Jurkat, Clone E6-1 (cell line): ENCODE measurements at places on chromosomes 1 and 21.

DNA sequence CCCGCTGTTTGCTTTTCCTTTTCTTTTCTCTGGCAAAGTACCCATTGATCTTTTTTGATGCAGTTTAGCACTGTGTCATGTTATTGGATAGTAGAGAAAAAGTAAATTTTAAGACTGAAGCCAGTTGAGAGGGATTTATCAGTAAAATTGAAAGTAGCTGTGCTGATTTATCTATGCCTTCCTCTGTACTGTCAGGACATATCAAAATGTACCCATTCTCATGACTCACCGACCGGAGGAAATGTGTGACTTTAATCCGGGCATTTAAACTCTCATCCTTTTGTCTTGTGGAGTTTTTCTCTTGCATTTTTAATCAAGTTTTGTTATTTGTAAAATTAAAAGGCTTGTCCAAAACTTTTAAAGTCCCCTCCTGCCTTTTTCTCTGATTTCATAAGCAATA is 276.6 kb upstream of the FMN2 start:
- no peak for DNase-seq

- peak; percentile 87 for DNase-seq
Observed at GRCh38 chr1:179365342-179366092, at the start of gene AXDND1. TSS of gene AXDND1 (plus strand) at chr1:179365971. CDS start at chr1:179366510, 539 bp downstream.

GRCh38 chr1:24969596-24970398 is 39.7 kb upstream of the RUNX3 start:
- no peak for DNase-seq

DNA sequence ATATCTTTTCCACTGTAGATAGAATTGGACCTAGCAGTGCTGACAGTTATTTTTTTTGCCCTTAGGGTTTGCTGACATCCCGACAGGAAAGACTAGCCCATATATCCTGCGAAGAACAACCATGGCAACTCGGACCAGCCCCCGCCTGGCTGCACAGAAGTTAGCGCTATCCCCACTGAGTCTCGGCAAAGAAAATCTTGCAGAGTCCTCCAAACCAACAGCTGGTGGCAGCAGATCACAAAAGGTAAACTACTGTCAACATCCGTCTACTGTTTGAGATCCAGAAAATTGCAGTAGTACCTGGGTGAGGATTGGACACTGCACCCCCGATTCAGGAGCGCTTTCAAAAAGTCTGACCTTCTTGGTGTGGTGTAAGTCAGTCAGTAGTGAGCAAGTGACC is 55.8 kb downstream of the CENPF start:
- no peak for DNase-seq

DNA sequence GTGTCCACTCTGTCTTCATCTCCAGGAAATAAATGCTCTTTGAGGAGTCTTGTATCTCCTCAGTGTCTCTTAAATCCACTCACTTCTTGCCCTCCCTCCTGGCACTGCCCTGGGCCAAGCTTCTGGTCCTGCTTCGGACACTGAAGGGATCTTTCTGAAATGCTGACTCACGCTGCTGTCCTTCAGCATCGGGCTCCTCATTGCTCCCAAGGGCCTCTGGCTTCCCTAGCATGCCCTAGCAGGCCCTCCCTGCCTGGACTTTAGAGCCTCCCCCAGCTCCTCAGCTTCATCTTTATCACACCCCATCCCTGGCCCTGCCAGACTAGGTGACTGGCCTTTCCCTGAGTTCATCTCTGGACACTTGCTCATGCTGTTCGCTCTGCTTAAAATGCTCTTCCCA is 96.6 kb downstream of the FOXD2 start:
- DNase-seq: no peak

DNA sequence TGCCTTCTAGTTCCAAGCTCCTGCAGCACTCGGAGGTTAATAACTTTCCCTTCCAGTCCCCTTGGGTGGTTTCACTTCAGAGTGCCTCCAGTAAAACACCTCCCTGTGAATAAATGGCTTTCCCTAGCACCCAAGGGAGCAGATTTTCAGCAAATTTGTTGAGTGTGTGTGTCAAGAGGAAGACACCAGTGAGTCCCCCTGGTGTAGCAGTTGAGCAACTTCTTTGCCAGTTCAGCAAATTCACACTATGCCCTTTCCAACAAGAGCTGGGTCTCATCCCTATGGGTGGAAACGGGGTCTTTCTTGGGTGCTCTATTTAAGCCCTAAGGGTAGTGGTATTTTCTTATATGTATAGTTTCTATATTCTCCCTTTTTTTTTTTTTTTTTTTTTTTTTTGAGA is 806 bp upstream of the AADACL4 start:
- DNase-seq: no peak

GRCh38 chr1:168470901-168471431 is 72.8 kb downstream of the XCL2 start:
- DNase-seq: no peak

- DNase-seq: no peak
Observed at GRCh38 chr1:52360595-52360968, 5.4 kb downstream of the CC2D1B start.

DNA sequence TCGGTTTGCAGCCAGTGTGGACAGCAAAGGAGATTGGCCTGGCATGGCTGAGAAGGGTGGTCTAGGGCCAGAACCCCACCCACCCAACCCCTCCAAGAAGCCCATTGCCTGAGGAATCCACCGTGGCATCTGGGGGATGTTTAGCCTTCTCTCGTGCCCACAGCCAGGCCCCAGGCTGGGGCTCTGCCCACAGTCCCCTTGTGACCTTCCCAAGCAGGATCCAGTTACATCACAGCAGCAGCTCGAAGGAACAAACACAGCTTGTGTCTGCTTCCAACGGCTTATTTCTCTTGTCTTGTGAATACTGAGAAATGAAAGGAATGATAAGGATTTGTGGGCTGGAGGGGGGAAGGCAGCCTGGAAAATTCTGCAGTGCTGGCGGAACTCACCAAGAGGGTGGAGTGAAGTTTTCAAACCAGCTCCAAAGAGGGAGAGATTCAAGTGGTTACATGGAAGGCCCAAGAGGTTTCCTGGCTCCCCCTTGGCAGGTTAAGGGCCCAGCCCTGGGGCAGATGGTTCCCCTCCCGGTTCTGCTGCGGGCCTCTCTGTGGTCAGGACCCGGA is 61.6 kb downstream of the DHRS3 start:
- DNase-seq: no peak

DNA sequence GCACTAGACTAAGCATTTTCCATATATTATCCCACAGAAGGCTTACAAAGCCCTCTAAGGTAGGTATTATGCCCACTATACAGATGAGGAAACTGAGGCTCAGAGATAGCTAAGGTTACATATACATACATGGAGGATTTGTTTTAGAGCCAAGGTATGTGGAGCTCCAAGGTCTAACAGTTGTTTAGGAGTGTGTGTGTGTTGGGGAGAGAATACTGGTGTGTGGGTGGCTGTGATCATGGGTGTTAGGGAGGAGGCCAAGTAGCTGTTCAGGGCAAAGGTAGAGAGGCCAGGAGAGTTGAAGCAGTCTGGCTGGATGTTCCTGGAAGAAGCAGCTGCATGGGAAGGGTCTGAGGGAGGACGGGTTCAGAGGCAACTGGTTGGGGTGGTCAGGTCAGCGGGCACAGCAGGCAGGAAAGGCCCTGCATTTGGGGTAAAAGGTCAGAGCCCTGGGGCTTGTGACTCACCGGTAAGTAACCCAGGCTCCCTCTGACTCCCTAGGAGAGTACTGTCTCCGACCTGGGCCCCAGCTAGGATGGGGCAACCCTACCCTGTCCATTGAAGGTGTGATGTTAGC is 5.1 kb upstream of the LDLRAP1 start:
- no peak for DNase-seq

DNA sequence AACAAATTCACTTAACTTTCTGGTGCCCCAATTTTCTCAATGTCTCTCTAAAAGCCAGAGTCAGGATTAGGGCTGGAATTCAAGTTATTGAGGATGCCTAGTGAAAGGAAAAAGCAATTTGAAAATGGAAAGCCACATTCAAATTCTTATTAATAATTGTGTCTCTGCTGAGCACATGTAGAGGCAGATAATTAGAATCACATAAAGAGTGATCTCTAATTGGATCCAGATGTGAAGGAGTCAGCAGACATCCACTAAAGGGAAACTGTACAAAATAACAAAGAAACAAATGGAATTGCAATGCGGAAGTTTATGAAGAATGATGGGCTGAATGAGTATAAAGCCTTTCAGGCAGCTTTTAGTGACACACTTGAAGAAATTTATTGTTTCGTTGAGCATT is 482.6 kb downstream of the TTLL7 start:
- DNase-seq: no peak

DNA sequence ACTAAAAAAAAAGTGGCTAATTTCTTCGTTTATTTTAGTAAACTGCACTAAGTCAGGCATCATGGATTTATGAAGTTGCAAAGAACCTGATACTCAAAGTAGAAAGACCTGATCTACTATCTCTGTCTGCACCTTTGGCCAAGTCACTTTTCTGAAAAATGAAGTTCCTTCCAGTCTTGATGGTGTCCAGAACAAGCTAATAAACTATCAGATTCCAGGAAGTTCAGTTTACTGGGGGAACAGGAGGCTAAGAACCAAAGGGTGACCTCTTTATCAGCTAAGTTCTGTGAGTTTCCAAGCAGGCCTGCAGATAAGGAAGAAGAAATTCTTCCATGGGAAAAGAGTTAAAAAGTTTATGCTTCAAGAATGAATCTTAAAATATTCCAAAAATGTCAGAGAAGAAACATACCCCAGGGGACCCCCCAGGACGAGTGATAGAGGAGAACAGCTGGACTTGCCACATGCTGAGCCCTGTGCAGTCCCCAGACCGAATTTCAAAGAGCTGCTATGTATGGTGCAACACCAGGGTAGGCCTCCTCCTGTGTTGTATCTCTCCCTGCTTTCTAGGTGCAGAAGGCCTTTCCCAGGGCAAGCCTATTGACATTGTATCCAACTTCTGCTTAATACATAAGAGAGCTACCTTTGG is 72.8 kb upstream of the FGGY start:
- no peak for DNase-seq

DNA sequence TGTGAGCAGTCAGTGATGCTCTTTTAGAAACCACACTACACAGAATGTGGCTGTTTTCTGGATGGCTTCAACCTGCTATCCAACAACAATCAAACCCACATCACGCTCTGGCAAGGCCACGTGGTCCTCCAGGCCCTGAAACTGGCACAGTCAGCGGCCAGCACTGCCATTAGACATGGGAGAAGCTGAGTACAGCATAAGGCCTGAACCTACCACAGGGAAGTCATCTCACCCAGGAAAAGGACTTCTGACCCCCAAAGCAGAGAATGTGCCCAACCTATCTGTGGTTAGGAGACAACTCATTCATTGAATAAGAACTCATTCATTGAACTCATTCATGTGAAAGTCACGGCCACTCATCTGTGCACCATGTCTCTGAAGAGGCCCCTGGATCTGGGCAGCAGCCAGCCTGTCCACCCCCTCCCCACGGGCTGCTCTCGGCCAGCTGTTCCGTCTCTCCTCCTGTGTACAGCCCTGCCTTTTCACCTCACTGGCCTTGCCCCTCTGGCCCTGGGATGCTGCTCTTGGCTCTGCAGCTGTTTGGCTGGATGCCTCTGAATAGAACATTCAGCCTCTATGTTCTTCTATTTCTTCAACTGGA is 41.1 kb downstream of the C1orf198 start:
- no peak for DNase-seq

DNA sequence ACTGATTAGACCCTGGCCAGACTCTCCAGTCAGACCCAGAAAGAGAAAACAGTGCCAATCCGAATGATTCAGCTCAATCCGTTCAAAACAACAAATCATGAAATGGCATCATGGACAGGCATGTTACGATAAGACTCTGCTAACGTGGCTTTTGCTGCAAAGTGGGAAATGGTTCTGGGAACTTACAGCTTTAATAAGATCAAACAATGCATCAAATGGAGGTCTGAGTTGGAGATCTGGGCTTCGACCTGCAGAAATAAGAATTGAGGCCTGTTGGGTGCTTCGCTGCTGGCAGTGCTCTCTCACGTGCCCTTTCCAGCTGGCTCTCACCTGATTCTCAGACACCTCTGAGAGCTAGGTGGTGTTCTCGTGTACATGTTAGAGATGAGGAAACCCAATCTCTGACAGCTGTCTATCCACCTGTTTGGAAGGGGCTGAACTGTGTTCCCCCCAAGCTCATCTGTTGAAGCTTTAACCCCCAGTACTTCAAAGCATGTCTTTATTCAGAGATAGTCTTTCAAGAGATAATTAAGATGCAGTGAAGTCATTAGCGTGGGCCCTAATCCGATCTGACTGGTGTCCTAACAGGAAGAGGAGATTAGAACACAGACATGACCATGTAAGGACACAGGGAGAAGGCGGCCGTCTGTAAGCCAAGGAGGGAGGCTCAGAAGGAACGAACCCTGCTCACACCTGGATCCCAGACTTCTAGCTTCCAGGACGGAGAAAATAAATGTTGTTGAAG is 45.5 kb upstream of the ETS2 start:
- no peak for DNase-seq

DNA sequence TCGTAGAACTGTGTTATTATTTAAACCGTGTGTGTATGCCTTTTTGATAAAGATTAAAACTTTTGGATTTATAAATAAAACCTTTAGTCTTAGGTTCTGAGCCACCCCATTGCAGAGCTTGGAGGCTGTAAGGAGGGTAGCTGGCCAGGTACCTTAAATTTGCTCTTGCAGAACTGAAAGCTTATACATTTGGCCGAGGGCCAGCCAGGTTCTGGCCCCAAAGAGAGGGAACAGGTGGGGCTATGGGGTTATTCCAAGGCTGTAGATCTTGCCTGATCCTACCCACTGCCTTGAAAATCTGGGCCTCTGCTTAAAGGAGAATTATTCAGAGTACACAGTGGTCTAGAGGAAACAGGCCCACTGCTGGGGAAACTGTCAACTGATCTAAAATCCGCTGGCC is 59.6 kb downstream of the CAMK2N1 start:
- DNase-seq: no peak

DNA sequence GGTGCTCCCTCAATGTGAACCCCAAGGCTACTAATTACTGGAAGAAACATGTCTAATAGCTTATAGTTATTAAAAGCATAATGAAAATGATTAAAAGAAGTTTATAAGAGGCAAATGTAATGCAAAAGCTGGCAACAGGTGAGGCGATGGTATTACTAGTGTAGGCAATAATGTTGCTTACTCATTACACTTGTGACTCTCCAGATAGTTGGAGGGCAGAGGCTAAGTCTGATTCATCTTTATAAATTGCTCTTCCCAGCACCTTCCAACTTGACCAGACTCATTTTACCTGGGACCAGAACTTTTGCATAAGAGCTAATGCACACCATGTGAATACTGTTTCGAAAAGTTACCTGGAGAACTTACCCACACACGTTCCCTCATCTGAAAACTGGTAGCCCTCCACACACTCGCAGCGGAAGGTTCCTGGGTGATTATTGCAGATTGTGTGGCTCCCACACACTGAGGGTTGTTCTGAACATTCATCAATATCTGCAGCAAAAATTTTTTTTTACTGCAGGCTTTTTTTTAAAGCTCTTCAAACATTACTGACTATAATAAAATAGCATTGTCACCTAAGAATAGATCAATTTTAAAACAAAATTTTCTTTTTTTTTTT is 48.0 kb downstream of the NID1 start:
- no peak for DNase-seq

GRCh38 chr1:9069326-9070100 is at the start of gene SLC2A5:
TSS of gene SLC2A5 (minus strand) at chr1:9069635. CDS start at chr1:9069536, 99 bp downstream.
- DNase-seq: no peak

GRCh38 chr1:61842036-61842435 is 99.8 kb downstream of the PATJ start:
- no peak for DNase-seq

- no peak for DNase-seq
Observed at GRCh38 chr1:222761083-222761482, 24.1 kb downstream of the FAM177B start.
